ENCODE measurements at places on chromosomes 5 and 9. TPM values are rescaled to one million over a fixed set of nuclear protein-coding genes. Genes with fewer than 3 reads are reported as not detected.

Gene TAF11L5
- total RNA-seq: not detected

Gene OSMR
- 57.2 TPM for total RNA-seq

Gene FIBCD1
- total RNA-seq: not detected

Gene PPWD1
- total RNA-seq: 35.2 TPM

Gene LPAR1
- 39.2 TPM for total RNA-seq

Gene PCDHA9
- 0.49 TPM for total RNA-seq

Gene C9orf50
- not detected for total RNA-seq

- no peak for DNase-seq
Measured at GRCh38 chr5:117424559-117424958, 849.9 kb upstream of the SEMA6A start.

- no peak for DNase-seq
Measured at GRCh38 chr5:114055318-114056184, 306.3 kb upstream of the KCNN2 start.

GRCh38 chr5:115069087-115069968 is 100.4 kb downstream of the TRIM36 start:
- peak; percentile 57 for DNase-seq

DNA sequence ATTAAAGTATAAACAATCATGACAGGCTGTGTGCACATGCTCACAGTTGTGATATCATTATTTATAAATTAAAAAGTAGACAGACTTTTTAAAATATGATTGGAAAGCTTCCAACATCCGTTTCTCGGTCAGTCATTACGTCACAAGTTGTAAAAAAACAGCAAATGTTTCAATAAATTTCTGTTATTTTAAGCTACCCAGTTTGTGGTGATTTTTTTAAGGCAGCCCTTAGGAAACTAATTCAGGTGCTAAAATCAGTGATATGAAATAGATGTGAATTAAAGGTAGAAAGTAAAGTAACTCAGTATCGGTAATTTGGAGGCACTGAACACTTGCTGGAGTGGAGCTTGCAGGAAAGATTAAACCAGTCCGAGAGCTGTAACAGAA is 1.2 kb downstream of the CCNH start:
- DNase-seq: peak; percentile 28

DNA sequence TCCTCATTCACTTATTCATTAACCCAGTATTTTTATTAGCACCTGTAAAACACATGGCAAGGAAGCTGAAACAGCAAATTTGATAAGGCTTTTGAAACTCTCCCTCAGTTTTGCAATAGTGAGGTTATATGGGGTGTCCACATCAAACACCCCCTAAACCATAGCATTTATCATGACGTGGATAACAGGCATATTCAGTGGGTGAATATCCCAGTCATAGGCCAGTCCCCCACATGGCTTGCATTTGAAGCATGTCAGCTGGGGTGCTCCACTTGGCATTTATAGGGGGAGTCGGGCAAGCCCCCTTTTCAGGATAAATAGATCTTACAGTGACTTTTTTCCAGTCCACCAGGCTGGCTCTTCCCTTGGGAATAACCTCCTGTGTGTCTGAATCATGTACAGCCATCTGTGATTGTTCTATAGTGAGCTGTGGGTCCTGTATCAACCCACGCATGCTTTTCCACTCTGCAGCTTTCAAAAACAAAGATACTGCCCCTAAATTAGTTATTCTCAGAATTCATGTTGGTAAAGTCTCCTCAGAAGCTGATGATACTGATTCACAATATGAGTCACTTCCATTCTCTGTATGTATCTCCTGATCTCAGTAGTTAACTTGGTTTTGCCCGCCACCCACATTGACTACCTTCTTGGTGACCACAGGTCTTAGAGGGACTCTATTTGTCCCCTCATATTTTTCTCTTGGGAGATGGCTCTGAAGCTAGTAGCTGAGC is 84.4 kb upstream of the SPIN1 start:
- DNase-seq: peak; percentile 18

DNA sequence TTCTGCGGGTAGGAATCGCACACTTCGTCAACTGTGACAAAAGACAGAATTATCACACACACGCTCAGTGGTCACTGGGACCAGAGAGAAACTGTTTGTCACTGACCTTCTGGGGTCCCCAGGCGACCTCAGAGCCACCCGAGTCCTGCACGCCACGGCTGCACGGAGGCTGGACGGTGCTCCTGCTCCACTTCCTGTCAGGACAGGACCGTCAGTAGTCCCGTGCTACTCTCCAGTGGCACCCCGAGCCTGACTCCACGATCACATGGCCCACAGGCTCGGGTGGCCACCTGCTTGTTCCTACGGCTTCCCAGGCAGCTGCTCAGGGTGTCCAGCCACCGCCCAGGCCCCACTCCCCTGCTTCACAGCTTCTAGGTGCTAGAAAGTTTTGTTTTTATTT is 17.9 kb downstream of the MRNIP start:
- DNase-seq: peak; percentile 28

DNA sequence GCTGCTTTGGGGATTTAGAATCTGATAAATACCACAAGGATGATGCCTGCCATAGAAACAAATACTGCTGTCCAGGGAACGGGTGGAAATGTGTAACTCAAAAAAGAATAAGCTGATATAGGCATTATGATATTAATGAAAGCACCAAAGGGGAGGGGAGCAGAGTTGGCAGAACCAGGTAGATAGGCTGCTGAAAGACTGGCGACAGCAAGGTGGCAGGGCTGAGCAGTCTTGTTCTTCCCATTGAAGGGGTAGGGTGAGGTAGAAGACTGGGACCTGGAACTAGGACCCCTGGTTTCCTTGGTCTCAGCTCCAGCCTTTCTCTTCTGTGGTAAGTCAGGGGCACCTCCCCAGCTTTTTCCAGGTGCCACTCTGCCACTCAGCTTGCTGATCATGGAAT is 31.4 kb upstream of the TMOD1 start:
- DNase-seq: no peak

DNA sequence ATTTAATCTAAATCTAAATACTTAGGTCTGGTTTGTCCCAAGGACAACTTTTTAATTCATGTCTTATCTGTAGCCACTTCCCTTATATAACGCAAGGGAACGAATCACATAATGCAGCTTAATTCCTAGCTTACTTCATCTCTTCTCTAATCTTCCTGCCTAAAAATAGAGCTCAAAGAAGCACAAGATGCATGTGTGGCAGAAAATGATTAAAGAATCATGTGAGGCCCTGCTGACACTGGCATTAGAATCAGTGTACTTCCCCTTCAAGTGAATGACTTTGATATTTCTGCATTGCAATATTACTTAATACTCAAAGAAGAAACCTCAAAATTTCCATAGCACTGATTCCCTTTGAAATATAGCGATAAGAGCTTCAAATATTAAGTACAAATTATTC is 317.9 kb upstream of the FTMT start:
- DNase-seq: no peak

DNA sequence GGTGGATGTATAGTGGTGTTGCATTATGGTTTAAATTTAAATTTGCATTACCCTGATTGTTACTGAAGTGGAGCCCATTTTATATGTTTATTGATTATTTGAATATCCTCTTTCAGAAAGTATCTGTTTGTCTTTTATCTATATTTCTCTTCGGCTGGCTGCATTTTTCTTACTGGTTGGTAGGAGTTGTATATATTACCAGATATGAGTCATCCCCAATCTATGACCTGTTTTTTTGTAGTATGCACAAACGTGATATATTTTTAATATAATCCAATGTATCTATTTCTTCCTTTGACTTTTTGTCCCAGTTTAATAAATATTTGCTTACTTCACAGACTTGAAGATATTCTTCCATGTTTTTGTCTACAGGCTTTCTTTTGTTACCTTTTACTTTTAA is 29.3 kb upstream of the CAMK4 start:
- DNase-seq: no peak

GRCh38 chr5:143879646-143880045 is 67.7 kb downstream of the HMHB1 start:
- DNase-seq: no peak

GRCh38 chr5:2039180-2039531 is 156.4 kb upstream of the IRX4 start:
- DNase-seq: no peak

DNA sequence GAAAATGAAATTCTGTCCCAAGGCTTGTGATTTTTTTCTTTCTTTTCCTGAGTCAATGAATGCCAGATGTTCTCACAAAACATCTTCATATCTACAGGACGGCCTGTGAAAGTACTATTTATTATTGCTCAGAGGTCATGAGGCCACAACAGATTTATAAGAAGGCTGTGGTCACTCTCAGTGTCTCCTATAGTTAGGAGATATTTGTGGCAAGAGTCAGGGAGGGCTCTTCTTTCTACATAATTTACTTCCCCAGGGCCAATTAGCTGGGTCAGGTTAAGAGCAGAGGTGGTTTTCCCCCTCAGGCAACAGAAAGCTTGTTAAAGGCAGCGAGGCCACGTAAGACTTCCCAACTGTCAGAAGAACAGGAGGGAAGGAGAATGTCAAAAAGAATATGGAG is 248.7 kb downstream of the SLIT3 start:
- peak; percentile 18 for DNase-seq

DNA sequence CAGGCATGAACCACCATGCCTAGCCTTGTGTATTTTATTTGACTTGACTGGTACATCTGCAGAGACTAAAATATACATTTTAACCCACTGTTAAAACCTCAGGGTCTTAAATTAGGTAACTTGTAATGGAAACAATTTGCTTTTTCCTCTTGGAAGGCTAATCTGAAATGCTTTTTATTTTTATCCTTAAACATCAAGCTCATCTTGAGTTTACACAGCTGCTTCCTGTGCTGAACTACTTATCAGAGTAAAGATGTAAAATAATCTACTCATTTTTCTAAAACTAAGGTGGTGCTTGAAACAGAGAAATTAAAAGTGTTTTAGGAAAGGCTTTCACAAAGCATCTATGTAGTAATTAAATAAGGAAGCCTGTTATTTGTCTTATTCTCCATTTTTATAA is 144.1 kb downstream of the ENTREP1 start:
- DNase-seq: no peak

DNA sequence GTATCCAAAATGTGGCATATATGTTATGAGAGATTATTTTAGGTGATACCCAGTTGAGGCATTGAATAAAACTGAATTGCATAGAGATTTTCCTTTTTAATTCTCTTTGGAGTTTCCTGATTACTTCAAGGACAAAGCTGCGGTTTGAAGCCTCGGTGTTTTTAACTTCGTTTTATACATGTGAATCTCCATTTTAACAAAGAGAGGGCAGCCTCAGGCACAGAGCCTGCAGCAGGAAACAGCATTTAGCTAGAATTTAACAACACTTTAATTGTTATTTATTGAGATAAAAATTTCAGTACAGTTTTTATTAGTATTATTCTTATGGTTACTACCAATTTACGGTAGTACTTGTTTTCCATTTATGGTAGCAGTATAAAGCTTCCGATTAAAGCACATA is 114.0 kb downstream of the KIF4B start:
- no peak for DNase-seq

- DNase-seq: no peak
Measured at GRCh38 chr5:128965638-128966302, 482 bp downstream of the SLC27A6 start.

- no peak for DNase-seq
Measured at GRCh38 chr5:84693256-84693655, 308.6 kb upstream of the EDIL3 start.

DNA sequence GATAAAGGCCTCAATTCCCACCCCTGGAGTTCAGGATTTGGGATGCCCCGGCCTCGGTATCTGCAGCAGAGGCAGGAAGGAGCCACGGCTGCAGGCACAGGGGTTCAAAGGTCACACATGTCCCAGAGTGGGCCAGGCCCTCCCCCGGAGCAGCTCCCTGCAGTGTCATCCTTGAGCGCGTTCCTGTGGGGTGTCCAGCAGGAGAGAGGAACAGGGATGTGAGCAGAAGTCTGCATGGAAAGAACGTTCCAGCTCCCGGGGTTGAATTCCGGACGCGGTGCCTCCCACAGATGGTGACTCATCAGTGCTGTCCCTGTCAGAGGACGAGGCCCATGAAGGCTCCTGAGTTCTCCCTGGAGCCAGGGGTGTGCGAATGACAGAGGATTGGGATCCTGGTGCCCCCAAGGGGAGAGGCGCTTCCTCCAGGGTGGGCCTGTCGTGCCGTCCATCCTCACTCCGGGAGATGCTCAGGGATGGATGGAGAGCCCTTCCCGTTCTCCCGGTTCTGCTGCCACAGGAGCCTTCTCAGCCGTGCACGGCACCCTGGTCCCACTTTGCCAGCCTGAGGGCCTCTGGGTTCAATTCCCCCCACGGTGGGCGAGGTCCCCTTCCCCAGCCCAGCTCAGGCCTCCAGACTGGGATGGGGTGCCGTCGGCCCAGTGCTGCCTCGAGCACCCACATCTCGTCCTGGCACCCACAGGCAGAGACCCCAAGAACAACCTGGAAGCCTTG is 3.1 kb downstream of the LCN1 start:
- no peak for DNase-seq

DNA sequence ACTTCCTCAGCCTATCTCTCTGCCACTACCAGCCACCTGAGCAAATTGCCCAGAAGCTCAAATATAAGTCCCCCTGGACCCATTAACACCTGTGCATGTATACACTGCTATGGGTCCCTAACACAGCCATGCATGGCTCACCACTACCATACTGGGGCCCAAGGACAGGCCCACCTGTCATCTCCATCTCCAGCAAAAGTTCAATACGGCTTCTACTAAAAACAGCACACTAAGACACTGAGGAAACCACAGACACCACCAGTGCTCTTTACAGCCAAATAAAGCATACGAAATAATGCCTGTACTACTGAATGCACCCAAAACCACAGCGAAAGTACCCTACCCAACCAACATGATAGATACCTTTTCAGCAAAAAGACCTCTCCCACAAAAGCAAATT is 85.6 kb upstream of the GHR start:
- DNase-seq: no peak

DNA sequence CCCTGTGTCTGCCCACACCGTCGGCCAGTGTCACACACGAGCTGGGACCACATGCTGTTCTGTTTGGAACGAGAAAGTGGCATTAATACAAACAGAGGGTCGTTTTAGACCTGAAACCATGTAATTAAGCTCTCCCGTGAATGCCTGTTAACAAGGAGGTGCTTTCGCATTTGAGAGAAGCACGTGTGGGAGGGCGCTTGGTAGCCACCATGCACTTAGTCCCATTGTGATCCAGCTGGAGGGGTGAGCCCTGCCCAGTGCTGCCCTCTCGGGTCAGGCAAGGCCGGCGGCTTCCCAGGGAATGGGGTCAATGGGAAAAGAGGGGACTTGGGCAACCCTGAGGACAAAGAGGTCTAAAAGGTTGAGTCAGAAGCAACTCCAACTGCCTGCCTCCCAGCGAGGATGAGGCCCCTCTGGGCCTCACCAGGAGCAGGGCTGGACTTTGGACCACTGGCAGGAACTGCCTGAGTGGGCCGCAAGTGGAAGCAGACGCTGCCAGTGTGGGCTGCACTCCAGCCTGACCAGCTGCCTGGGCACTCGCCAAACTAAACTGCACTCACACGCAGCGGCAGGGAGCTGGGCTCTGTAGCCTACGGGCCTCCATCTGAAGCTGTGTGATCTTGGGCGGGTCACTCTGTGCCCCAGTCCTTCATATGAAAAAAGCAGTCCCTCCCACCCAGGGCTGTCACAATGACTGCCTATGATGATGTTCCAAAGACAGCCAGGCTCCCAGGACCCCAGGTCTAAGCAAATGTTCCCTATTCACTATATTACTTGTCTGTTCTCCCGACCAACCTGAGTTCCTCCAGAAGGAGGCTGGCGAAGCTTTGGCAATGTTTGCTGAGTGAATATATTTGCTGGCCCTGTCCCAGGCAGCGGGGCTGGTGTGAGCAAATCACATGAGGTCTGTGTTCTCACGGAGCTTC is 195.7 kb downstream of the CDK5RAP2 start:
- peak; percentile 59 for DNase-seq

All from fibroblast of the aortic adventitia (primary cell).